ENCODE measurements at places on chromosomes 6 and 20.

DNA sequence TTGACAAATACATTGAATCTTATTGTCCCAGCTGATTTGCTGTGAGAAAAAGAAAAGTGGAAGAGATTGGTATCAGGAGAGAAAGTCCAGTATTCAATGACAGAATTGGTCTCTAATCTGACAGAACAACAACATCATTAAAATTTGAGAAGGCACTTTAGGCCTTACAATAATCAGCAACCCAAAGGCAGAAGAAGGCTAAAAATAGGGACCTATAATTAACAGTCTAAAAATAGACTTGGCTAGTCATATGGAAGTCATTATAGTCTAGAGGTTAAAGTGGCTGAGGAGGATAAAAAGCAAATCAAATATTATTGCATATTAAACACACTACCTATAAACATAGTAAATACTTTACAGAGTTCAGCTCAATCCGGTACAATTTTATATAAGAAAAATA is 393.6 kb upstream of the JAG1 start:
- no peak for DNase-seq

DNA sequence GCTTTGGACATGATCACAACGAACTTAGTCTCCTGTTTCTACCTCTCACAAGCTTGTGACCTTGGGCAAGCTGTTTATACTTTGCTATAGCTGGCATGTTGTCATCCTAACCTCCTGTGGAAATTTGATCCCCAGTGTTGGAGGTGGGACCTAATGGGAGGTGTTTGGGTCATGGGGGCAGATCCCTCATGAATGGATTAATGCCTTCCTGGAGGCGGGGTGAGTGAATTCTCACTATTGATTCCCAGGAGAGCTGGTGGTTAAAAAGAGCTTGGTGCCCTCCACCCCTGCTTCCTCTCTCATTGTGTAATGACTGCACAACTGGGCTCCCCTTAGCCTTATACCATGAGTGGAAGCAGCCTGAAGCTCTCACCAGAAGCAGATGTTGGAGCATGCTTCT is 228.9 kb downstream of the HIVEP2 start:
- no peak for DNase-seq

GRCh38 chr20:49386848-49387580 is 95.5 kb downstream of the KCNB1 start:
- no peak for DNase-seq

DNA sequence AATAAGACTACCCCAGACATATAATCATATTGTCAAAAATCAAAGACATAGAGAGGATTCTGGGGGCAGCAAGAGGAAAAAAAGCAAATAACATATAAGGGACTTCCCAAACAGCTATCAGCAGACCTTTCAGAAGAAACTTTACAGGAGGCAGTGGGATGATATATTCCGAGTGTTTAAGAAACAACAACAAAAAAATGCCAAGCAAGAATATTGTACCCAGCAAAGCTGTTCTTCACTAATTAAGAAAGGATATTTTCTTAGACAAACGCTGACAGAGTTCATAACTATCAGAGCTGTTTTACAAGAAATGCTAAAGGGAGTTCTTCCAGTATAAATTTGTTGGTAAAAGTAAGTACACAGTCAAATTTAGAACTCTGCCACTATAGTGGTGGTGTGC is 243.3 kb upstream of the AFDN start:
- no peak for DNase-seq

DNA sequence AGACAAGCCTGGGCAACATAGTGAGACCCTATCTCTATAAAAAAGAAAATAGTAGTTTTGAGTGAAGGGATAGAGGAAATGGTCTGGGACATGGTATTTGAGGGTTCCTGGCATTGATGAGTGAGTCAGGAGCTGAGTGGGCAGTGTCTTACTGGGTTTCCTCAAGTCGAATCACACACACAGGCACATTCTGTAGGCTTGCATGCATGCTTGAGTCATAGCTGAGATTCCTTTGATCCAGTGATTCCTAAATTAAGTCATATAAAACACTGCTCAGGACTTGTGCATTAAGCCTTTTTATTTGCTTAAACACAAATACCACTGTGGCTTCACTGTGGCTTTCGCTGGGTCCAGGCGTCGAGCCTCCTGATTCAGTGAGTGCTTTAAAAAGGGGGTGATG is 71.8 kb upstream of the TMEM181 start:
- DNase-seq, result no peak

GRCh38 chr6:107936162-107936909 is 21.7 kb downstream of the SEC63 start:
- DNase-seq, result no peak

GRCh38 chr6:147712841-147713240 is 204.4 kb downstream of the SAMD5 start:
- no peak for DNase-seq

DNA sequence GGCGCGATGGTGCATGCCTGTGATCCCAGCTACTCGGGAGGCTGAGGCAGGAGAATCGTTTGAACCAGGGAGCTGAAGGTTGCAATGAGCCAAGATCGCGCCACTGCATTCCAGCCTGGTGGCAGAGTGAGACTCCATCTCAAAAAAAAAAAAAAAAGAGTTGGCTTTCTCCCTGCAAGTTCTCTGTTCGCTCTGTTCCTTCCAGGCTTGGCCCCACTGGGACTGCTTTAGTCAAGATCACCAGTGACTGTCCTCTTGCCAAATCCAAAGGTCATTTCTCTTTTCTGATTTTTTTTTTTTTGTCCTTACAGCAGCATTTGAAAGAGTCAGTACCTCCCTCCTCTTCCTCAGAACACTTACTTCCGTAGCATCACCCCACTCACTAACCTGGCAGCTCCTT is 10.8 kb upstream of the GNRH2 start:
- DNase-seq, result no peak

DNA sequence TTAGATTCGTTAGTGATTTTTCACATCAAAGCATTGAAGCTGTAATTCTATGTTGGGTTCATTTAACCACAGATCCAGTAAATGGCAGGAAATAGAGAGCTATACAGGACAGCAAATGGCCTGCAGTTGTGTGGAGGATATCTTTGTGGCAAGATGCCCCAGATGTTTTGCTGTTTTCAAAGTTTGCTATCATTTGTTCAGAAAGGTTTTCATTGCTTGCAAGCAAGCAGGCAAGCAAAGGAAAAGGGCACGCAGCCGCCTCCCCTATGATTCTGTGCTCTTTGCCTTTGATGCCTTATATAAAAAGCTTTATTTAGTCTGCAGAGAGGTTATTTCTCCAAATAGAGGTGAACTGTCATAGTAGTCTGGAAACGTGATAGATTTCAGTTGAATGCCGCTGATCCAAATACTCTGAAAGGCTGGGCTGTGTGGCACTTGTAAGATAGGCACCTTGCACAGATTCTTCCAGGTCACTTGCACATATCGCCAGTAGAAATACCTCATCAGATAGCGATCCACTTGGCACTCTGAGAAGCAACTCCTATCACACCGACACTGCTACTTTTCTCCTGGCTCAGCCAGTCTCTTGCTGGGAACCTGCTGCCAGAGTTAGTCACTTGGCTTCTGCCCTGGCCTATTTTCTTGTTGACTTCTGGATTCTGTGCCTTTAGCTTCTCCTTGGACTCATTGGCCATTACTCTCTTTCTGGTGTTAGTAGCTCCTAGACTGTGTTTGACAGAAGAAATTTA is 66.4 kb downstream of the UTRN start:
- DNase-seq, result no peak
